ENCODE measurements at places on chromosomes 2 and 18. TPM values are rescaled to one million over a fixed set of nuclear protein-coding genes. Genes with fewer than 3 reads are reported as not detected.

DNA sequence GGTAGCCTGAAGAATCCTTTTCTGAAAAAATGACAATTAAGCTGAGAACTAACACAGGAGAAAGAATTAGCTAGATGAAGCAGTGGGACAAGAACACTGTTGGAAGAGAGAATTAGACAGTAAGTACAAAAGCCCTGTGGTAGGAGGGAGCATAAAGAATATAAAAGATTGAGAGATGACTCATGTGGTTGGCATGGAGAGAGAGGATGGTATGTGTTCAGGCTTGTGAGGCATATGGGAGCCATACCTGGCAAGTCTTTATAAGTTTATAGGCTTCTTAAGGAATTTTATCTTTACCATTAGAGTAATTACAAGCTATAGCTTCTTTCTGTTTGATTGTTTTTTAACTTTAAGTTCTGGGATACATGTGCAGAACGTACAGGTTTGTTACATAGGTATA lies 325.0 kb downstream of the ARL6IP6 start:
- no peak for DNase-seq

GRCh38 chr2:196453613-196454047 lies 185.9 kb upstream of the CCDC150 start:
- no peak for DNase-seq

DNA sequence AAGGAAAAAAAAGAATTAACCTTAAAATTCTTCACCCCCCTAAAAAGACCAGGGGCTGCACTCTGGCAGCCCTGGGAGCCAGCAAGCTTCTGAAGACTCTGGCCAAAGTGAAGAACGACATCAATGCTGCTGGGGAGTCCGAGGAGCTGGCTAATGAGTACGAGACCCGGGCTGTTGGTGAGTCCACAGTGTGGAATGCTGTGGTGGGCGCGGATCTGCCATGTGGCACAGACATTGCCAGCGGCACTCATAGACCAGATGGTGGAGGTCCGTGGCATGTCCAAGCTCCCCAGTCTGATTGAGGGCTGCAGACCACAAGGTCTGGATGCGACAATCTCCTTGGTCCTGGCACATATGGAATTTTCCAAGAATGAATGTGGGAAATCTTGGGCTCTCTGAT lies 47.4 kb downstream of the TRPM8 start:
- DNase-seq = no peak

The CRYBA2 gene
- not detected for total RNA-seq

- DNase-seq = no peak
Observed at GRCh38 chr2:16359961-16360360, 305.7 kb downstream of the CYRIA start.

The DGUOK gene
- 25.2 TPM for total RNA-seq

DNA sequence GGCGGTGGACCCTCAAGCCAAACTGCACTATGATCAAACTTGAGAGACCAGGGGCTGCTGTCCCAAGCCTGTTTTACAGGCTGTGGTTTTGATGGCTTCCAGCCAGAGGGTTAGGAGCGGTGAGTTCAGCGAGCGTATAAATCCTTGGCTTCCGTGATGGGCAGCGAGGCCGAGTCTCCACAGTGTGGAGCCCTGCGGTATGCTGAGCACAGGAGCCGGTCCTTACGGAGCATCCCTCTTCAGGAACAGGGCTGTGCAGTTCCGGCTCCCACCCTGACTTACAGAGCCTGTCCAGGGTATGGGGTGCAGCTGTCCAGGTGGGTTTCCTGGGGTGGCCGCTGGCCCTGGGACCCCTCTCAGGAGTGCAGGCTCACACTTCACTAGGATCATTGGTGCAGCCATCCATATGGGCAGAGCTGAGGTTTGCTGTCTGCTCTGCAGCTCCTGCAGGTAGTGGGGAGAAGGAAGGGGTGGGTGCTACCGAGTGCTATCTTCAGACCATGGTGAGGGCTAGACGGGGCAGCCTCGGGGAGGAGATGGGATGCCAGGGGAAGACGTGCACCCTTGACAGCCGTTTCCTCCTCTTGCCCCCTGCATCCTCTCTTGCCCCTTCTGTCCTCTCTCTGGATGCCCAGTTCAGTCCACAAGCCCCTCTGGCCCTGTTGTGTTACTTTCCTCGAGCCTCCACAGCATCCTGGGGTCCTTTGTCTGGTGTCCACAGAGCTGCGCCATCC lies 104.3 kb downstream of the FAM210A start:
- DNase-seq = no peak

DNA sequence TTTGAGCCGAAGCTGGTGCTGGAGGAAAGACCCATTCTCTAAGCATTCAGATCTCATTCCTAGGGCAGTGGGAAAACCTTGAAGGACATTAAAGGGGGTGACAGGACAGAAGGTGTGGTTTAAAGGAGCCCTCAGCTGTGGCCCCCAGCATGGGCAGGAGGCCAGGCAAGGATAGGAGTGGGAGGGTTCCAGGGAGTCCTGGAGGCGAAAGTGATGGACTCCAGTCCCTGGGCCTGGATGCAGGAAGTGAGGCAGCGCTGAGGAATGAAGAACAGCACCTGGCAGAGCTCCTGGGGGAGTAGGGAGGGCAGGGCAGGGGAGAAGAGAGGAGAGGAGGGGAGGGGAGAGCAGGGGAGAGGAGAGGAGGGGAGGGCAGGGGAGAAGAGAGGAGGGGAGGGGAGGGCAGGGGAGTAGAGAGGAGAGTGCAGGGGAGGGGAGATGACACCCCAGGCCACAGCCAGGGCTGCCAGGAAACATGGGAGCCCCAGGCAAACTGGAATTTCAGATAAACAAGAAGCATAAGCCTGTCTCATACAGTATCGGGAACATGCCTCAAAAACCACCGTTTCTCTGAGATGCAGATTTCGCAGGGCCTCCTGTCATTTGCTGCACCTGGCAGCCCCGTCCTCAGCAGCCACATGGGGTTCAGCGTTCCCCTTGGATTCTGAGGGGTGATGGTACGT lies 5.7 kb downstream of the RAMP1 start:
- no peak for DNase-seq

DNA sequence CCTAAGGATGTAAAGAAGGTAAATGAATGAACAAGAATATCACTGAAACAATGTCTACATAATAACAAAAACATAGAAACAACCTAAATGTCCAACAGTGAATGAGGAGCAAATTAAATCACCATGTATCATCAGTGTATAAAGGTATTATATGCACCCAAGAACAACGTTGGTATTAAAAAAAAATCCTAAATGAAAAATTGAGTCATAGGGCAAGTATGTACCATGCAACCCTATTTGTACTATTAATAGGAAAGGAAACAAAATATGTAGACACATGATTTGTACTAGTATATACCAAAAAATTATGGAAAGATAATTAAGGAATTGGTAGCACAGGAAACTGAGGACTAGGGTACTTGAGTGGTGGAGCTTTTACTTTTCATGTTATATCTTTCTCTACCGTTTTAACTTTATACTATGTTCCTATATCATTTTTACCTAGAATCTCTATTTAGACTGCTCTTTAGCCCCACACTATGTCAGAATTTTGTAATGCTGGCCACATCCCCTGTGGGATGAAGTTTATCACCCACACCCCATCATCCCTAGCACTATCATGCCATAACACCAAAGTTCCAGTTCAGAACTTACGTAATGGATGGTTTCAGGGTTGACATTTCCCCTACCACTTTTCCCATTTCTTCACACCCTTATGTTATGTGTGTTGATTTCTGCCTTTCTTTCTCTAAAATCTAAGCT lies 25.6 kb downstream of the IKZF2 start:
- no peak for DNase-seq

GRCh38 chr2:27796791-27797765 lies 25.6 kb downstream of the MRPL33 start:
- DNase-seq = peak; percentile 37

DNA sequence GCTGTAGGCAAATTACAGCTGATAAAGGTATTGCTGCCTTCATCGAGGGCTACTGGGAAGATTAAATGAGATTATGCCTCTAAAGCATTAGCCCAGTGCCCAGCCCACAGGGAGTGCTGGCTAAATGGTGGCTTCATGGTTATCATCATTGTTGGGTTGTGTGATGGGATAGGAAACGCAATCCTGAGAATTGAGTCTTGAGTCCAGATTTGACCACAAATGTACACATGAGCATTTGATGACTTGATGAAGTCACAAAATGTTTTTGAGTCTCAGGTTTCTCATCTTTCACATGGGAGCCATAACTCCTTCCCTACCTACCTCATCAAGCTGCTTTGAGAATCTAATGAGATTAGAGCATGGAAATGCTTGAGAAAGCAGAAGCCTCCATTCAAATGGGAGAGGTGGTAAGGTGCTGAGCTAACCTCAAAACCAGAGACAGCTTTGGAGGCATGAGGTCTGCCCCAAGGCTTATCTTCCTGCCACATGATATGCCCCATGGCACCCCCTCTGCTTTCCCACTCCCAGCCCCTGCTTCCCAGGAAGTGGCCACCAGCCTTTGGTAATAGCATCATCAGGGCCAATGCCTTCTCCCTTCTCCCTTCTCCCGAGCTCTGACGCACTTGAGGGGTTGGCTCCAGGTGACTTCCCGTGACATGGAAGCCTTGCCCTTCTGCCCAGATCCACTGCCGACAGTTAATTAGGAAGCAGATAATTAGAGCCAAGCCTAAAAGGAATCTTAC lies 149.4 kb upstream of the EPAS1 start:
- DNase-seq = no peak

DNA sequence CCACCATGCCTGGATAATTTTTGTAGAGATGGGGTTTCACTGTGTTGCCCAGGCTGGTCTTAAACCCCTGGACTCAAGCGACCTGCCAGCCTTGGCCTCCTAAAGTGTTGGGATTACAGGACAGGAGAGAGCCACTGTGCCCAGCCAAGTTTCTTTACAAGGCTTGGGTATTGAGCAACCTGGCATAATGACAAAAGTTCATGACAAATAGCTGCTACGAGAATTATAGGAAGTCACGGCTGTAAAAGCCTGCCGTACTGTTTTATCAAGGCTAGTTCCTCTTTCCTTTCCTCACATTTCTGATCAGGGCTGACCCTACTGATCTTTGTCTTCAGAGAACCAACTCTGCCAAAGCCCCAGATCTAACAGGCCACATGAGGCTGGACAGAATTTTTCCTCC lies 490.4 kb upstream of the SPRED2 start:
- peak; percentile 24 for DNase-seq

DNA sequence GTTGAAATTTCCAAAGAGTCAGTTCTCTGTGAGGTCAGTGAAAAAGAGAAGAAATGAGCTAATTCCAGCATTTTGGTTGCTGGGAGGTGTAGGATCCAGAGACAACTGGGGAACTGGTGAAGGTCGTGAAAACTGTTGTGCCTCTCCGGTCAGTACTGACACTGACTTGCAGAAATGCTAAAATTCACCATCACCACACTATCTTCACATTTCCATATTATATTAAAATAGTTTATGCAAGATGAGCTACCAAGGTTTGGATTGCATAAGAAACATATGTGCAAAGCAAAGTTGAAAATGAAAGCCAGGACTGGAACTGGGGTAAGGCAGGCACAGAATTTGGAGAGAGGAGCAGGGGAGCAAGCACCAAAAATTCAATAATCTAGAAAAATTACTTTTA lies 21.8 kb downstream of the RIT2 start:
- DNase-seq = no peak

DNA sequence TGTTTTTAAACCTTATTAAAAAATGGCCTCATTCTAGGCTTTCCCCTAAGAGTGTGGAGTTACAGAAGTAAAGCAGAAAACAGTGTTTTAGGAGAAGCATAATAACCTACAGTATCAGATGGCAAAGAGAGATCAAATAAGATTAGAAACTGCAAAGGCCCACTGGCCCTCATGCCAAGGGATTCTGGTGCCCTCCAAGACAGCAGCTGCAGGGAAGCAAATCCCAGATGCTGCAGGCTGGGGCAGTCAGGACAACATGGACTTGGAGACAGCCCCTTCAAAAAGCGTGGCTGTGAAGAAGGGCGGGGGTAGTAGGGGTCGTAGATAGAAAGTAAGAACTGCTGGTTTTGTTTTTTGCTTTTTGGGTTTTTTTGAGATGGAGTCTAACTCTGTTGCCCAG lies 28.3 kb upstream of the EPG5 start:
- DNase-seq = no peak

DNA sequence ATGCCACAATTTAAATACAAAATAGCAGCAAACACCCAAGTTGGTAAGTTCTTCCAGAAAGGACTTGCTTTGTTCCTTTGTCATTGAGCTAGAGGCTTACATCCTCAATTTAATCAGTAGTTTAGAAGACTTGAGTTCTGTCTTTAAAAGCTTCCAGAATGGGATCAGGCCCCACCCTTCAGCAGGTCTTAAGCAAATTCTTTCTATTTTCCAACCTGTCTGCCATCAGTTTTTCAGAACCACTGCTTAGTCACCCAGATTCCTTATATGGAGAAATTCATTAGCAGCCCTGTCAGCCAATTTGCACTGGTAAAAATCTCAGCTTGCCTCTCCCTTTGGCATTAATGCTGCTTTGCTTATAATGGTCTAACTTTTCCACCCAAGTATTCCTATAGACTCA lies 263.6 kb upstream of the HNMT start:
- no peak for DNase-seq

DNA sequence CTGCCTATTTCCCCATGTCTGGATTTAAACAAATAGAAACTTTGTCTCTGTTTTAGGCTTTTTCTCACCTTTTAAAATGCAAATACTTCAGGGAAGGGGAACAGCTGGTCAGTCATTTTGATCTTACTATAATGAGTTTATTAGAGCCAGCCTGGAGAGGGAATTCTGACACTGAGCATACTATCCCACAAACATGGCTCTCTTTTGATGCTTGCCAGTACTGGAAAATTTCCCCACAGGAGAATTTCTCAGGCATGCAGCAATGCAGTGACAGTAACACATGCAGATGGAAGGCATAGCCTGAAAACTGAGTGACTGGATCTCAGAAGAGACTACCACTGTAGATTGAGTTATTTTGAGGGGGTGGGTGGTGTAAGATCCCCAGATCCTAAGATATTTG lies 974.3 kb upstream of the CELF4 start:
- DNase-seq = no peak

- no peak for DNase-seq
Observed at GRCh38 chr2:135844301-135844895, 7.4 kb upstream of the LCT start.

- DNase-seq = no peak
Observed at GRCh38 chr2:30287190-30287840, 56.0 kb downstream of the LBH start.

DNA sequence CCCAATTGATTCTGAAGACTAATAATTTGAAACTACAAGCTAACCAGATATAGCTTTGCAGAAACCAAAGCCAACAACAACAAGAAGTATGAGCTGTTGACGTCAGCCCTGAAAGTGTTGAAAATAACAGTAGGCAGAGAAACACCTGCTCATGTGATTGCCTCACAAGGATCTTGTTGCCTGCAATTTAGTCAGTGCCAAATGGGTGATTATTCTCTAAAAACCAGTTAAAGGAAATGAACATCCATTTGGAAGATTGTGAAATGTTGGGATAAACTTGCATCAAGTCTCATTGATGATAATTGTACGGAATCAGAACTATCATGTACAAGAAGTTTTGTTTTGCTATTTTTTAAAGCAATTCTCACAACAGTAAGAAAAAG lies 2.8 kb downstream of the CYTIP start:
- no peak for DNase-seq

DNA sequence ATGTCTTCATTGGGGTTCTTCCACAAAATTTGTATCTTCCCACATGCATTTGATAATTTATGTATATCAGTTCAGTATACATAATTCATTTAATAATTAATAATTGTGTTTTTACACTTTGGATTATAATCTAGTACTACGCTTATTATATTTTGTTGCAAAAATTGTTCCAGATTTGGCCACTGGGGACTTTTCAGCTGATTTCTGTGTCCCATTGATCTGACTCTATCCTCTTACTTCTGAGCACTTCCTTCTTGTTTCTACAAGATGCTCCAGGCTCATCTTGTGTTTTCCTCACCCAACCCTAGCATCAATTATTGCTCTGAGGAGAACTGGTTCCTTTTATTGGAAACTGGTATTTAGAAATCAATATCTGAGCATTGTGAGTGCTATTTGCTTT lies 215.3 kb upstream of the CDH19 start:
- no peak for DNase-seq
